ENCODE measurements at places on chromosomes 5 and 9.

GRCh38 chr5:132225165-132226032 lies 2.3 kb downstream of the P4HA2 start:
- DNase-seq = no peak

- DNase-seq = peak; percentile 14
Measured at GRCh38 chr5:134465816-134466240, 54.1 kb upstream of the CDKN2AIPNL start.

GRCh38 chr5:112960863-112961504 lies 15.6 kb upstream of the DCP2 start:
- DNase-seq = no peak

GRCh38 chr5:37695647-37696046 lies 144.2 kb downstream of the GDNF start:
- DNase-seq = no peak

- no peak for DNase-seq
Measured at GRCh38 chr5:34822956-34823715, 15.8 kb upstream of the TTC23L start.

GRCh38 chr5:2738700-2739359 lies 12.6 kb downstream of the IRX2 start:
- DNase-seq = no peak

DNA sequence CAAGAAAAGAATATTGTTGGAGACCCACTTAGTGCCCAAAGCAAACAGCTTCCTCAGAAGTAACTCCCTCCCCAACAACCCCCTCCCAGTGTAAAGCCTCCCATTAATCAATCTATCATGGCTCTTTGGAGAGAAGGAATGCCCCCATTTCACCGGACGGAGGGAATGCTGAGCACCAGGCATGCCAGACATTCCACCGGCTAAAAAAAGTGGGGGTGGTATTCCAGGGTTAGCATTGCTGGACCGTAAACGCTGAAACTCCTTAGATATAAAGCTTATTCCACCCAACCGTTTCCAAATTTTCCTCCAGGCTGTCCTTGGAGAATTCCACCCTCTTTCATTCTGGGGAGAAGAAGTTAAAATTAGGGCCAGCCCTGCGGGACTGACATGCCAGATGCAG lies 363 bp upstream of the MAMDC2 start:
- no peak for DNase-seq

GRCh38 chr9:108761655-108762347 lies 94.0 kb downstream of the ACTL7B start:
- DNase-seq = no peak

- DNase-seq = no peak
Measured at GRCh38 chr5:146828385-146828784, 50.2 kb downstream of the PPP2R2B start.

DNA sequence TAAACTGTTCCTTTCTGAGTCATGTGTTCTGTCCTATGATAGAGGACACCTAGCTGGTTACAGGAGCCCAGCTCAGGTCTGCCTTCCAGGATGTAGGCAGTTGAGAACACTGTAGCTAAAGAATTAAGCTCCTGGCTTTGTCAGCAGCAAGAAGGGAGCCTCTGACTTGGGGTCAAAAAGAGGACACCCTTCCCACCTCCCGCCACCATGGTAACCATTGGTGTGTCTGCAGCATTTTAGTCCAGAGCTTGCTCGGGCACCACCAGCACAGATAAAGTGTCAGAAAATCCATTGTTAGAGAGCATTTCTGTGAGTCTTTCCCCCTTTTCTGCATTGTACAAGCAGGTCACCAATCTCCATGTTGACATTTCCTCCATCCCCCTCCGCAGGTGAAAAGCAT lies 181.7 kb downstream of the DOCK8 start:
- no peak for DNase-seq

DNA sequence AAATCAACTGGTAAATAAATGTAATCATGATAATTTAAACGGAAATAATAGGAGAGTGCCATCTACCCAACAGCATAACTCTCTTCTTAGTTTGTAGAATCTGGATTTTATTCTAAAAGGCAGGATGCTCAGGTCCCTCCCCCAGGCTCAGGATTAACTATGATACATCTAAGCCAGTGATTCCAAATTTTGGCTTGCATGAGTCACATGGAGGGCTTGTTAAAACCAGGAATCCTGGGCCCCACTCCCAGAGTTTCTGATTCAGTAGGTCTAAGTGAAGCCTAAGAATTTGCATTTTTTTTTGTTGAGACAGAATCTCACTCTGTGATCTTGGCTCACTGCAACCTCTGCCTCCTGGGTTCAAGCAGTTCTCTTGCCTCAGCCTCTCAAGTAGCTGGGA lies 62.3 kb upstream of the ZFR start:
- DNase-seq = no peak

DNA sequence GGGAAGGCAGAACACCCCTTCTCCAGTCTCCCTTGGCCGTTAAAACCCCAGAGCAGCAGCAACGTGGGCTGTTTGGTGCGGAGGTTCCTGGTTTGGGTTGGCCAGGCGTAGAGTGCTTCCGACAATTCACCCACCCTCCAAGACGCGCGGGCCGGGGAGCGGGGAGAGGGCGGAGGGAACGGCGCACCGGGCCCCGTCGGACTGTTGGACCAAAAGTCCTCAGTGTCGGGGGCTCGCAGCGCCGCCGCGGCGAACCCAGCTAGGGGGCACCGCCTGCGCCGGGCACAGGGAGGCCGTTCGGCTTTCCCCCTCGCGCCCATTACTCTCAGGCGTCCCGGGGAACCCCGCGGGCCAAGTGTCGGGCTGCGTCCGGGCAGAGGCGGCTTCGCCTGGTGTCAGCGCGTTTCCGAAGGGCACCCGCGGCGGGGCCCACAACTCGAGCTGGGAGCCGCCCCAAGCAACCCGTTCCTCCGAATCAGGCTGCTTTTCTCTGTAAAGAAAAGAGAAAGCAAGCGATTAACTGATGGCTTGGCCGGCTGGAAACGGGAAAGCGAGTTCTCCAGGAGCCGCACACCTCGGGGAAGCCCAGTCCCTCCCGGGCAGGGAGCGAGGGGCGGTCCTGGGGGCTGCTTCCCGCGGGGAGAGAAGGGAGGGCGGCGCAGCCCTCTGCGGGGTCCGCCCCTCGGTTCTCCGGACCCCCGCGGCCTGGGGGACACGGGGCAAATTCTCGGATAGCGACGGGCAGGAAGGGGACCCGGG lies 145.5 kb downstream of the ERCC6L2 start:
- no peak for DNase-seq

GRCh38 chr5:127839496-127840197 lies 136.5 kb downstream of the CCDC192 start:
- no peak for DNase-seq

DNA sequence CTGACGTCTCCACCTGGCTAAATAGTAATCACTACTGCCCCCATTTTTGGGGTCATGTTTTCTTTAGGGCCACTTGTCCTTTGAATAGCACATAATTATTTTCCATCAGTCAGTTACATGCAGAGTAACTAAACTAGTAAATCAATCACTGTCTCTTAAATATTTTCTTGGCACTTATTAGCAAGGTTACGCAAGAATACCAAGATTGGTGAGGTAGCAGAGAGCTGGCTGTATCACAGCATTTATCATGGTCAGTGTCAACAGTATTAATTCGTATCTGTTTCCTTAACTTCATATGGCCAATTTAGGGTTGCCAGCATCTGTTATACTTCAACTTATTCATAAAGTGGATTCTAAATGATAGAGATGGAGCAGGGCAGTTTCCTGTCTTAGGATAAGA lies 346.8 kb upstream of the FAM174A start:
- no peak for DNase-seq

DNA sequence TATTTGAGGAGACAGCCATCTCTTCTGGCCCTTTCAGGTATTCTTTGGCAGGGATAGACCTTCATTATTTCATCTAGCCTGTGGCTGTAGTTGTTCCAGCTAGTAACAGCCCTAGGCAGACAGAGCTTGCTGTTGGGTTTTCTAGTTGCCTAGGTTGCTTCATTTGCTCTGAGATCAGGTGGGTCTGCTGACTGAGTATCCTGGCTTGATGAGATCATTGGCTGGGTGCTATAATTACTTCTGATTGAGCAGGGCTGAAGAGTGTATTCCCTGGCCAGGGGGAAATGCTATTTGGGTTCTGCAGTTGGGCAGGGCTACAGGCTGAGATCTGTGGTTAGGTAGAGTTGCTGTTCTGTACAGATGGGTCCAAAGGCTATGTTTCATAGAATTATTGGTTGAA lies 456.1 kb downstream of the PSAT1 start:
- DNase-seq = no peak

DNA sequence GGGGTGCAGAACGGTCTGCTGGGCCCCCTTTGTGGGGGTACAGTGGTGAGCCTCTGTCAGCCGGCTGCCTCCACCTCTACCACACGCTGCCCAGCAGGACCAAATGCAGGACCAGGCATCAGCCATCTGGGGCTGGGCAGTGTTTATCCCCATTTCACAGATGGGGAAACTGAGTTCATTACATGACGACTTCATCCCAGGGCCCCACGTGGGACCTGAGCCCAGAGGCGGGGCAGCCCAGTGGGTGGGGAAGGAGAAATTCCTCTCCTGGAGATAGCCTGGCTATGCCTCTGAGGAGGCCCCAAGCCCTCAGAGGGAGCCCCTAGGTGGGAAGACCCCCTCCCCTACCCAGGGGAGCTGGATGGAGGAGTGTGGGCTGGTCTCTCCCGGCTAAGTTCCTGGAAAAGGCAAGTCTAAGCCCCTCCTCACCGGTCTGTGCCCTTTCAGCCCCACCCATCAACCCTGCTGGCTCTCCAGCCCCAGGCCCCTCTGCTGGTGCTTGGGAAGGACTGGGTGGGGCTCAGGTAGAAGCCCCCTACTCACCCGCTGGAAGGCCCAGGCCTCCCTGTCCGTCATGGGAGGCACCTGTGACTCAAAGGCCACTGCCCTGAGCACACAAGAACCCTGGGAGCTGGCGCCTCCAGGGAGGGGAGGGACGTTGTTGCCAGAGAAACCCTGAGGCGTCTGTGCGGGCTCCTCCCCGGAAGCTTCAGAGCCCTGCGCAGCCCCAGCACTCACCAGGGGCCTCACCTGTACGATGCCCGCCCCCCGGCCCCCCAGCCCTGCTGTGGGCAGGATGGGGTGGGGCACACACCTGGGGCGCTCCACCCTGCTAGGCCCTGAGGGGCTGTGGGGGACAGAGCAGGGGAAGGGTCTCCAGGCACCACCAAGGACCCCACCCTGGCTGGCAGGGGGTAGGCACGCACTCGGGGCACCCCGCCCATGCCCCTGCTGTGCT lies 7.4 kb upstream of the CCDC187 start:
- peak; percentile 62 for DNase-seq

- DNase-seq = no peak
Measured at GRCh38 chr9:96158147-96158546, 143.8 kb downstream of the HSD17B3 start.

DNA sequence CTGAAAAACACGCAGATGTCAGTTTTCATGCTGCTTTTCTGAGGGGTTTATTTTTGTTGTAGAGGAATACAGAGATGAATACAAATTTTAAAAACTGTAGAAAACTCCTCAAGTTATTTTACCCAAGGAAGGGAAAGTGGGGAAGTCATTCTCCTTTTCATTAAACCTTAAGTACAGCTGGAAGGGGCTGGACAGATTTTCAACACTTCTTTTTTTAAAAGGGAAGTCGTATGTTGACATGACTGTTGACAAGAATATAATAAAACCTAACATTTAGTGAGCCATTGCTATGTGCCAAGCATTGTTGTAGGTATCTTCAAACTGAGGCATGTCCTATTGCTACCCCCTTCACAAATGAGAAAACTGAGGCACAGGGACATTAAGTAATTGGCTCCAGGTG lies 235.7 kb upstream of the ELL2 start:
- no peak for DNase-seq

- DNase-seq = no peak
Measured at GRCh38 chr5:122447879-122448278, 135.8 kb downstream of the SNCAIP start.

- no peak for DNase-seq
Measured at GRCh38 chr5:56432321-56432720, 199.2 kb upstream of the ANKRD55 start.

DNA sequence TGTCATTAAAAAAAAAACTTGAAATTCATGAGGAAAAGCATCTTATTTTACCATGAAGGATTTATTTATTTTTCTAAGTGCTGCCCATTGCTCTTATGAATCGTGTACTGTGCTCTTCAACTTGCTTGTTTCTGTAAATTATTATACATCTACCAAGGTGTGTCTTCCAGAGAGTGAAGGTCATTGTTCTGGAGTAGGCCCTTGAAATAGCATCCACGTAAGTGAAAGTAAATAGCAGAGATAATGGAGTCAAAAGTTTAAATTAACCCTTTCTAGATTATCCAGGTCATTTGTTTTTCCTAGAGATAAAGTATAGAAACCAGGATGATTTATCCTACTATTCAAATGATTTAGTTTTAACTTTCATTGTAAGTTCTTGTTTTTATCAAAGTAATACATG lies 473.1 kb downstream of the DIRAS2 start:
- no peak for DNase-seq

- no peak for DNase-seq
Measured at GRCh38 chr9:126327006-126327713, 531 bp downstream of the MVB12B start.

DNA sequence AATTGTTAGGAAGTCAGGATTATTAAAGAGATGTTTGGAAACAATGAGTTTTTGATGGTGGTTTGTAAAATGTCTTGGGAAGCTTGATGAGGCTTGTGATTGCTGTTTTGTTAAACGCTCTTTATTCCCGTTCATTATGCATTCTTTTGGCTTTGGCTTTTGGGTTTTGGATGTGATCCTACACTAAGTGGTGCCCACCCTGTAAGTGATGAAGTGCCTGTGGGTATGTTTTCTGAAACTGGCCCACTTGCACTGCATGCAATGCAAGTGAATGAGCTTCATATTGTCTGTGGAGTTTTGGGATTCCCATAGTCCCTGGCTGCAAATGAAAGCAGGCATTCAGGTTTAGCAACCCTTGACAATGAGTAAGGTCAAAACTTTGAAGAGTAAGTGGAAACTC lies 1035.5 kb upstream of the WWC1 start:
- no peak for DNase-seq

DNA sequence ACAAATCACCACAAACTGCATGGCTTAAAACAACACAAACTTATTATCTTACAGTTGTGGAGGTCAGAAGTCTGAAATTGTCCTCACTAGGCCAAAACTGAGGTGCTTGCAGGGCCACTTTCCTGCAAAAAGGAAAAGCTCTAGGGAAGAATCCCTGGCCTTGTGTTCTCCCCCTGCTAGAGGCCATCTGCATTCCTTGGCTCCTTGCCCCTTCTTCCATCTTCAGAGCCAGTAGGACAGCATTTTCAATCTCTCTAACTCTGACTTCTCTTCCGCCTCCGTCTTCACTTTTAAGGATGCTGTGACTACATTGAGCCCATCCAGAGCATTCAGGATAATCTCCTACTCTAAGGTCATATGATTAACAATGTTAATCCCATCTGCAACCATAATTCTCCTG lies 236.6 kb downstream of the CDK5RAP2 start:
- no peak for DNase-seq
